Activated CD8-positive, alpha-beta memory T cell treated with anti-CD3 and anti-CD28 coated beads for 1 hour (primary cell): ENCODE measurements at places on chromosomes 13 and 19.

DNA sequence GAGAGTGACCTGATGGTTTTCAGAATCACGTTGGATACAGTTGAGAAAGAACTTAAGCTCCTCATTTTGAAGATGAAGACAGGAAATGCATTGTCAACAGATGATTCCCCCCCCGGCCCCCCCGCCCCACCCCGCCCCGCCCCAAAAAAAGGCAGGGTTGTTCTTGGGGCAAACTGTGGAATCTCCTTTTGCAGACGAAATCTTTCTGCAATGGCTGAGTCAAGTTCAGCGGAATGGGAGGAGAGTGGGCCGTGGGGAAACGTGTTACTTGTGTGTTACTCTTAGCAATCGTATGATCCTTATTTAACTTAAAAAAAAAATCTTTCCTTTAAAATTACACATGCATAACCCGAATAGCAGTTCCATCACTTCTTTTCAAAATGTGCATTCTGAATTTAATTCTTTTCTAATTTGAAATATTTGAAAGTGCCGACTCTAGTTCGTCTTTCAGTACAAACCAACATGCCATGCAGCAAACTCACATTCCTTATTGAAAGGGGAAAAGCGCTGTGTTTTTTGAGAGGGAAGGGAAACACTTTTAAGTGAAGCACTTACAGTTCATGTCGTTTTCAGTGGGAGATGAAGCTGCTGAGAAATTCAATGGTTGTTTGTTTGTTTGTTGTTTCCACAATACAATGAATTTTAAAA is 348.5 kb upstream of the ARGLU1 start:
- DNase-seq = no peak

GRCh38 chr13:110154410-110154933 is 152.5 kb downstream of the COL4A1 start:
- DNase-seq = no peak

DNA sequence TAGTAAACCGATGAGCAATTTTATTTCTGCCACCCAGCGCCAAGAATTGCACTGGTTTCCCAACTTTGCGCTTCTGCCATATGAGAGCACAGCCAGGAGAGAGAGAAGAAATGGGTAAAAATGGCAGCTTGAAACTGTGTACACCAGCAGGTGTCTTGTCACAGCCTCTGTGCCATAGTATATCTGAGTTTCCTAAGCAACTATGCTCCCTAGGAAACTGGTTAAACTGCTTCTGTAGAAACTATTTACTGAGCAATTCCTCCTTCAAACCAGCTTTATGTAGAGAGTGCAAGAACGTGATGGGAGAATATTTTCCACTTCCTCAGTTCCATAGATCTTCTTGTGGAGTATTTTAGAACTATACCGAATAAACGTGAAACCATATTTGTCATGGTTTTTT is 1361.3 kb downstream of the PCDH9 start:
- no peak for DNase-seq

DNA sequence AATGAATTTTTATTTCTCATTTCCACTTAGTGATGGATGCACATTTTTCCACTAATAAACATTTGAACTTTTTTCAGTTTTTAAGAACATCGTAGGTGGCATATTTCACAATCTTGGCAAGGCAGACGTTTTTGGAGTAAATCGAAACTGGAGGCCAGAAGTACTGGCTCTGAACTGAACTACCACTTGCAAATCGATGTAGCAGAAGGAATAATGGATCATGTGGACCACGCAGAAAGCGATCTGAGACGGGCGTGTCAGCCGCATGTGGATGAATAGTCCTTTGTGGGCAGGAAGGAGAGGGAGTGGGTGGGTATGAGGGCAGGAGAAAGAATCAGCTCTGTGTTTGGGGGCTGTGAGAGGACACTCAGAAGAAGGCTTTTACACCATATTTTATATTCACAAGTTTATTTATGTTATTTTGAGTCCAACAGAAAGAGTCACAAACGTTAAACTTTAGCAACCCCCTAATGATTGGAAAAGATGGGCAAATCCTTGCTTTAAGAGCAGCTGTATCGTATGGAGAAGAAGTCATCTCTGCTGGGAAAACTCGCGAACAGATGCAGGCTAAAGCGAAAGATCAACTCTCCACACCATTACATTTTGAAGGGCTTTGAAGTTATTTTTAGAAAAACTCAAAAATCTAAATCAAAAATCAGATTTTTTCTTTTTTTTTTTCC is 90.5 kb downstream of the COL4A2 start:
- no peak for DNase-seq

DNA sequence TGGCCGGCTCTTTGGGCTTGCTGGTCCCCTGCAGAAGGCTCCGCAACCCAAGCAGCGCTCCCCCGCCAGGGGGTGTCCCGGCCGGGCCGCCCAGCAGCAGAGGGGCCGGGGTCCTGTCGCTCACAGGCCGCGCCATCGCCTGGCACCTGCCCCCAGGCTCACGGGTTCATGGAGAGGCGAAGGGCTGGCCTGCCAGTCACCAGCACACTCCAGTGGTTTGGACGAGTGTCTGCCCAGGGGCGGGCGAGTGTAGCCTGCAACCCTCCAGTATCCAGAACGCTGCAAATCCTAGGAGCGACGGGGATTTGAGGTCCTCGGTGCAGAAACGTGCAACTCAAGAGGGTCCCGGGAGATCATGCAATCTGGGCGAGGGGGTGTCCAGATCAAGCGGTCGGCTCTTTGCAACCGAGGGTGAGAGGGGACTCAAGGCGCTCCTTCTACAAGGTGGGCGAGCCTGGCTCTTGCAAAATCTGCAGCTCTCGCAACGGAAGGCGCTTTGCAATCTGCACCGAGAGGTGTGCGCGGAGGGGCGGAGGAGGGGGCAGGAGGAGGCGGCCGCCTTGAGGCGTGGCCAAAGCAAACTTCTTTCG is at the start of gene DBP:
TSS of gene DBP (minus strand) at position 521 of the 590 bp plus-strand sequence. CDS start at position 136, 385 bp downstream.
- DNase-seq = no peak

DNA sequence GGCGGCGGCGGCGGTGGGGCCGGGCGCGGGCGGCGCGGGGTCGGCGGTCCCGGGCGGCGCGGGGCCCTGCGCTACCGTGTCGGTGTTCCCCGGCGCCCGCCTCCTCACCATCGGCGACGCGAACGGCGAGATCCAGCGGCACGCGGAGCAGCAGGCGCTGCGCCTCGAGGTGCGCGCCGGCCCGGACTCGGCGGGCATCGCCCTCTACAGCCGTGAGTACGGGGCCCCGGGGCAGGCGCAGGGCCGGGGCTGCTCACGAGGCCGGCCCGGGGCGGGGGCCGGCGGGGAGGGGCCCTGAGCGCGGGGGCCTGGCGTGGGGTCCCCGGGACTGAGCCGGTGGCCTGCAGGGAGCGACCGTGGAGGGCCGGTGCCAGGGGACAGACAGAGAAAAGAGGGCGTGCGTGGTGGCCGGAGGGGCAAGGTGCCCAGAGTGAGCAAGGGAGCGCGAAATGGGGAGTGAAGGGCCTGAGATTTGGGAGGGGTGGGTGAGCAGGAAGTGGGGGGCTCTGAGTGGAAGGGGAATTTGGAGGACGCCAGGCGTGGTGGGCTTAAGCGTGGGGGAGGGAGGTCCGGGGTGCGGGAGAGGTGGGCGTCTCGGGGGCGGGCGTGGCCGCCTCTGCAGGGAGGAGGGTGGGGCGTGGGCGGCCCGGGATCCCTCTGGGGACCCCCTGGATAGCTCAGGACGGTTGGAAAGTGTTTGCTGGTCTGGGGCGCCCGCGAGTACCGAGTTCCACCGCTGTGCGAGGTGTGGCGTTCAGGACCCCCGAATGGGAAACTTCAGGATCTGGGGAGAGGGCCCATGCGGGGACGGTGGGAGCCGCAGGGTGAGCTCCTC is 575 bp downstream of the CARM1 start:
- DNase-seq = no peak

DNA sequence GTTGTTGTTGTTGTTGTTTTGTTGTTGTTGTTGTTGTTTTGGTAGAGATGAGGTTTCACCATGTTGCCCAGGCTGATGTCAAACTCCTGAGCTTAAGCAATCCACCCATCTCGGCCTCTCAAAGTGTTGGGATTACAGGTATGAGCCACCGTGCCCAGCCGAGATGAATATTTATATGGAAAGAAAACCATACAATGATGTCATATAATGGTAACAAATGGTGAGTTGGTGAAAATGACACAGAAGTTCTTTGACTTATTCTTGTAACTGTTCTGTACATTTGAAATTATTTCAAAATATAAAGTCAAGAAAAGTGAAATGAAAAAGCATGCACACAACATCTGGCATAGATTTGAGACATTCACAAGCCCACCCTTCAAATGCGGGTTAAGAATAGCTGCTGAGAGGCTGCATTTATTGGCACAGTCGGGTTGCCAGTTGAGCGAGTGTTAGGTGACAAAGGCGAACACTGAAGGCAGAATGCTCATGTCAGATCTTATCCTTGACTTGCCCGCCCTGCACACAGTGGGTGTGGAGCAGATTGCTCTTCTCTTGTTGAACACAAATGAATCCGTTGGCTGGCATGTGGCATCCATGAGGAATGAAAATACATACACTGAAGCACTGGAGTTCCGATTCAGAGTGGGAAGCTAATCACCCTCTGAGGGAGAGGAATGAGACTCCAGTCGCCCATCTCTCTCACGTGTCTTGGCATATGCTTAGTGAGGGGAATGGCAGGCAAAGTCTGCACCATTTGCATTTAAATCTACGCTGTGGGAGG is 15.8 kb upstream of the UBE2S start:
- DNase-seq = no peak

GRCh38 chr19:19595171-19595701 is 23.3 kb downstream of the PBX4 start:
- DNase-seq = no peak

GRCh38 chr19:51016798-51017683 is 2.5 kb downstream of the KLK10 start:
- peak; percentile 40 for DNase-seq

DNA sequence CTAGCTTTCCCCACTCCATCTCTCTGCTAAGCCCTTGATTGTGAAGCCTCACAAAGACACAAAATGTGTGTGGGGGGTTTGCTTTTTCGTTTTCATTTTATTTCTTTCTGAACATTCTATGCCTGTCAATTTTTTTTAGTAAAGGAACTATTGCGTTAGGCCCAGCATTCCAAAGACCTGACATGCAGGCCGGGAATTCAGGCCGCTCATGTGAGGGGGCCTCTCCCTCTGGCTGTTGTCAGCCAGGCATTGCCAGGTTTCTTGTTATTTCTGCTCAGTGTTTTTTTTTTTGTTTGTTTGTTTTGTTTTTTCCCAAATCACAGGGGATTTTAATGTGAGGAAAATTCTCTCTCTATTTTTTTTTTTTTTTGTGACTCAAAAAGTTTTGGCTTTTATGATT is 10.3 kb upstream of the MEDAG start:
- no peak for DNase-seq

DNA sequence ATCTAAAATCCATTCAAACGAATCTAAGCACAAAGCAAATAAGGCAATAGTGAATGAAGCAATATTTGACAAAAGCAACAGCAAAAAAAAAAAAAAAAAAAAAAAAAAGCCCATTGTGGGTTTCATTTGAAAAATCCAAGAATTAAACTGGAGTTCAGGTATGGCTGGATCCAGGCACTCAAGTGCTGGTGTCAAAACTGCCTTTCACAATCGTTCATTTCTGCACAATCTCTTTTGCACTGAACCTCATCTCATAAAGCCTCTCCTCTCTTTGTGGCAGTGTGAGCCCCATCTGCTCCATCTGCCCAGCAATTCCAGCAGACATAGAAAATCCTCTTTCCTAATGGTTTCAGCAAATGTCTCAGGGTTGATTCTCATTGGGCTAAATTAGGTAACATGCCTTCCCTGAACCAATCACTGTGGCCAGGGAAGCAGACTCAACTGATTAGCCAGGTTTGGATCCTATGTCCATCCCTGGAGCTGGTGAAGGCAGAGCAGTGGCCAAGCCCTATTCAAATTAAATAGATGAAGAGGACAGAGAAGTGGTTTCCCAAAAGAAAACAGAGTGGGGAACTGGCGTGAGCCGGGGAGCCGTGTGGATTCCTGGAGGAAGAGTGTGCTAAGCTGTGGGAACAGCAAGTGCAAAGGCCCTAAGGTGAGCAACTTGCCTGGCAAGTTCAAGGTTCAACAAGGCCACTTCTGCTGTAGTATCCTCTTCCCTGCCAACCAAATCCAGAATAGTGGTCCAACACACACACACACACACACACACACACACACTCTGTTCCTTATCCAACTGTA is 1.2 kb upstream of the HIF3A start:
- DNase-seq = no peak

- DNase-seq = no peak
Measured at GRCh38 chr13:108961542-108962125, 332.2 kb downstream of the MYO16 start.

DNA sequence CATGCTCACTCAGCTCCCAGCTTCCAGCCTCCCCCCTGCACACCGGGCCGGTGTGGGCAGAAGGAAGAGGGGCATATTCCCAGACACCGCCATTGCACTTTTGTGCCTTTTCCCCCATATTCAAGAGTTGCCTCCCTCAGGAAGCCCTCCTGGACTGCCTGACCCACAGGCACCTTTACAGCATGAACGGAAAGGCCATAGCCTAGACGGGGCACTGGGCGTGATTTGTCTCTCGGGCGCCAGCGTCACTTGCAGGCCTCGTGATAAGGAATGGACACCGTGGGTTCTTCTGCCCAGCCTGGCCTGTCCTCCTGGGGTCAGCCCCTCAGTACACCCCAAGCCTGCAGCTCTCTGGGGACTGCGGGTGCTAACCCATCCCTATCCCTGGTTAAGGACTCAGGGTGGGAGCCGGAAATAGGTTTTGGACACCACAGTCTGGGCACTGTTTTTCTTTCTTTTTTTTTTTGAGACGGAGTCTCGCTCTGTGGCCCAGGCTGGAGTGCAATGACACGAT is 933 bp upstream of the UQCR11 start:
- no peak for DNase-seq

- DNase-seq = no peak
Measured at GRCh38 chr13:58865286-58865685, 1233.7 kb downstream of the PCDH17 start.

DNA sequence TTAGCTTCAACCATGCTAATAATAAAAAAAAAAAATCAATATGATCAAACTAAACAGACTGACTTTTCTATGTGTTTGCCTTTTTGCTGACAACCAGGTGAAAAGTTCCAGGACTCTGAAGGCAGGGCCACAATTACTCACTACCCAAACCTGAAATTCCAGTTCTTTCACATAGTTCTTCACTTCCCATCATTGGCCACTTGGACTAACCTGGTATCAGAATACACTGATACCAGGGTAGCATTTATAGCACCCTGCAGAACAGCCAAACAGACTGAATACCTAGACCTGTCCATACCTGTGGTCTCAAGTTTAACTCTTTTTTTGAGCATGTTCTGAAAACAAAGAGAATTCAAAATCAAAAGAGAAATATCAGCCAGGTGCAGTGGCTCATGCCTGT is 25.1 kb downstream of the ELF1 start:
- no peak for DNase-seq

DNA sequence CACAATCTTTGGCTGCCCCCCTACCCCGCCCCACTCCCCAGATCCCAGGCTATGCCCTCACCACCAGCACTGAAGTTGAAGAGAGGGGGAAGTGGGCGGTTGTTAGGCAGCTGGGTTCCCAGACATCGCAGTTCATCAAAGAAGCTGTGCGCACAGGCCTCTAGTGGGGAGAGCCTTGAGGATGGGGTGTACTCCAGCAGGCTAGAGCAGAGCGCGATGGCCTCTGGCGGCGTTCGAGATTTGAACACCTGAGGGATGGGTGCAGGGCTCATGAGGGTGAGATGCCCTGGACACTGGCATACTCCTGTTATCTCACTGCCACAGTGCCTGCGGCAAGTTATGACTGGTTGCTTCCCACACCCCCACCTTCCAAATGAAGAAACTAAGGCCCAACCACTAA is 10.0 kb downstream of the GSK3A start:
- no peak for DNase-seq
